ENCODE measurements at places on chromosomes 2 and 18. TPM values are rescaled to one million over a fixed set of nuclear protein-coding genes. Genes with fewer than 3 reads are reported as not detected.

WDR12 gene
- 37.8 TPM for total RNA-seq

LONRF2 gene
- total RNA-seq = 6.3 TPM

CRYGC gene
- not detected for total RNA-seq

DNA sequence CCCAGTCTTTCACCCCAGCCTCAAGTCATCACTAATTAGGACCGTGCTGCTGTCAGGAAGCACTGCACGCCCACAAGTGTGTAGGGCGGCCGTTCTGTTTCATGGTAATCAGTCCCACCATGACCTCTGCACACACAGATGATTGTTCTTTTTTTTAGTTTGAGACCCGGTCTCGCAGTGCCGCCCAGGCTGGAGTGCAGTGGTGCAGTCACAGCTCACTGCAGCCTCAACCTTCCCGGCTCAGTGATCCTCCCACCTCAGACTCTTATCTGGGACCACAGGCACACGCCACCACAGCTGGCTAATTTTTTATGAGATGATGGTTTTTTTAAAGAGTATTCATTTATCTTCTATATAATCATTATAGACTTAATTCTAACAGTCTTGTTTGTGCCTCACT, 1.8 kb upstream of the IAH1 start:
- DNase-seq = no peak

GRCh38 chr18:2839202-2839601, 7.6 kb upstream of the EMILIN2 start:
- DNase-seq = no peak

DNA sequence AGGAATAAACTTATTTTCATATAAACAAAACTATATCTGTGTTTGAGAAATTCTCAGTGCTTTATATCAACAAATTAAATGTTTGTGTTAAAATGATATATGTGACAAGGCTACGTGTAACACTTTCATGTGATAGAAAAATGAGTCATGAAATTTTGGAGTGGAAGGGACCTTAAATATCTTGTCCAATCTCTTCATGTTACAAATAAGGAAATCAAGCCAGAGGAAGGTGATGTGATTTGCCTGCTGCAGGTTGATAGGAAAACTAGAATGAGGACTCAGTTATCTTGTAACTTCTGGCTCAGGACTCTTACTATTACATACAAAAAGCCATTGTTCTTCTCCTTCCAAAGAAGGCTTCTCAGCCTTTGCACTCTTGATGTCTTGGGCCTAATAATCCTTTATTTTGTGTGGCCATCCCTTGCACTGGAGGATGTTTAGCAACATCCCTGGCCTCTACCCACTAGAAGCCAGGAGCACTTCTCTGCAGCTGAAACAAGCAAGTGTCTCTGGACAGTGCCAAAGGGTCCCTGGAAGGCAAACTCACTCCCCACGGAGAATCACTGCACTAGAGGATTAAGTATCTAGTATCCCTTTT, 43.0 kb upstream of the NARS1 start:
- no peak for DNase-seq

DNA sequence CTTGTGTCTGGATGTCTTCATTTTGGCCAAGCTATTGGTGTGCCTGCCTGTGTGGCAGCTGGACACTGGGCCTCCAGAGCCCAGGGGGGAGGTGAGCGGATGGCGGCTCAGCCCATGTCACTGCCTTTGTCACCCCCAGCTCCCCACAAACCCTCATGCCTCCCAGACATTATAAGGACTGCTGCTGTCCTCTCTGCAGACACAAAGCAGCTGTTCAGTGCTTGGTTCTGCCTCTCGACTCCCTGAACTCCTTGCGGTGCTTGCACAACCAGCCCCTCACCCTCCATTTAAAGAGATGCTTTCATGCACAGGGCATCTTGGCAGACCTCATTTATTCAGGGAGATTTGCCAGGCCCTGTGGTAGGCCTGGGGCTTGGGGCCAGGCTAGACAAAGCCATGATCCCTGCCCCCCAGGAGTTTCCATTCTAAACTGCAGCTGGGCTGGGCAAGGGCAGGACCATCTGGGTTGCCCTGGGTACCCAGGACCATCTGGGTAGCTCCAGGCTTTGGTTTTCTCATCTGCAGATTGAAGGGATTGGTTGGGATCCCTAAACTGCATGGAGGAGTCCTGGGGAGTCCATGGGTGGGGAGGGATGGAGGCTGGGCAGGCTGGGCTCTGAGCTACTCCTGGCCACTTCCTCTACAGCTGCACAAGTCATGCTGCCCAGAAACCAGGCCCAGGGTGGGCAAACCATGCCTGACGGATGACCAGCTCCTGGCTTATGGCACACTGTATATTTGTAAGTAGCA, 168.5 kb downstream of the CELF4 start:
- DNase-seq = no peak

GRCh38 chr18:10523544-10523943, 2.3 kb upstream of the NAPG start:
- no peak for DNase-seq

TEKT4 gene
- 0.16 TPM for total RNA-seq

CNGA3 gene
- total RNA-seq = not detected

MEIS1 gene
- total RNA-seq = 36.7 TPM

SLC25A52 gene
- total RNA-seq = not detected

GRCh38 chr2:460861-461260, 173.0 kb upstream of the ALKAL2 start:
- no peak for DNase-seq

PROC gene
- total RNA-seq = 5.9 TPM

- DNase-seq = no peak
Measured at GRCh38 chr2:182230561-182230960, 196.3 kb downstream of the PDE1A start.

DNA sequence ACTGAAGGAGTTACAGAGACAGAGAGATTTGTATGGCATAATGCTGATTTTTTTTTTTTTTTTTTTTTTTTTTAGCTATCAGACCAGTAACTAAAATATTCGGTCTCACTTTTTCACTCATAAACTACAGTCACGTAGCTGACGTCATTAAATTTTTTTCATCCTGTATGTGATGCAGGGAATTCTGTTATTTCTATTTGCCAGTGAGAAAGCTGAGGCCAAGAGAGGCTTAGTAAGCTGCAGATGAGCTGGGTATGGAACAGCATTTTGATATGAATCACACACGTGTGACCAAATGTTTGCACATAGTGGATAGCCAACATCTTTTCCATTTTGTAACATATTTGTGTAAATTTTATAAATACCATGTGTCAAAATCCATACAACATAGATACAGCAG, 79.1 kb upstream of the EPB41L3 start:
- no peak for DNase-seq

GRCh38 chr2:132701810-132702209, 31.8 kb upstream of the LYPD1 start:
- DNase-seq = no peak

DNA sequence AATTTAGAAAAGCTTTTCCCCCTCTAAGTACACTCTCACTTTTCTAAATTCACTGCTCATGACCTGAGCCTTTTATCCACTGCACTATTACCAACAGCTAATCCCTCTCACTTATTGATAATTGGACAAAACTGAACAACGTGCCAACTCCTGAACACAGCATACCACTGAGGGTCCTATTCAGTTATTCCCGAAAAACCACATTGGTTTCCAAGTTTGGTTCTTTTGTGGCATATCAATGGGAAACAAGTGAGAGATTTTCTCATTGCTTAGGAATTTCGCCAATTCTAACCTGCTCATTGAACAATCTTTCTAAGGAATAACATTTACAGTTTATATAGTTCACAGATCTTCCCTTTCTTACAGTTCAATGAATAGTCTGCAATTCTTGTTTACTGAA, 977.4 kb downstream of the TMEM182 start:
- no peak for DNase-seq

- no peak for DNase-seq
Measured at GRCh38 chr2:168797286-168797655, 5.2 kb upstream of the NOSTRIN start.

GRCh38 chr2:178829981-178830380, 22.8 kb upstream of the TTN start:
- no peak for DNase-seq

GRCh38 chr2:66305718-66306117, 129.2 kb upstream of the MEIS1 start:
- peak; percentile 84 for DNase-seq

DNA sequence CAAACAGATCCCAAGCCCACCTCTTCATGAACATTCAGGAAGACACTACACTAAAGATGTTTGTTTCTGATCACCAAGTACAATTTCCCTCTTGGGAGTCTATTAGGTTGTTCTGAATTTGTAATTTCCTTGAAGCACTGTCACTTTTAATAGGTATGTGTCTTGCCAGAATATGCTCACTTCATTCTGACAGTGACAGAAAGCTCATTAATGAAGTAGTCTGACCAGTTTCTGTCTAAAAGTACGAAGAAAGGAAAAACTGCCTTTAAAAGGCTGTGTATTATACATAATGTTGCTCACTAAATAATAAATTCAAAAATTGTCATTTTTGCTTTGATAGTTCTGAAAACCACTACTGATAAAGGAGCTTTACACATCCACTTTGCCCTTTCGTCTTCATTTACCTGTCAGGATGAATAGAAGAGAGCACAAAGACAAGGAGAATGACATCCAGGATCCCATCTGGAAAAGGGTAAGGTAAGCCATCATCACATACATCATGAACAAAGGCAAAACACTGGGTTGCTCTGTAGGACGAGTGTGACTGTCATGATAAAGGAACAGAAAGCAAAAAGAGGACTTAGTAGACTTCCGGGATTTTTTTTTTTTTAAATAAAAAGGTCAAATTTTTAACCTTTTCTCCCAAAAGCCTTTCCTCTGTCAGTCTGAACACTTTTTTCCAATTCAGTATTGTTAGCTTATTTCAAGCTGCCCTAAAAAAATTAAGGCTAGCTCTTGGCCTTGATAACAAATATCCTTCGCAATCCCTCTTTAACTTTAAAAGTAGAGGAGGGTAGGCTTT, 103.4 kb downstream of the METTL8 start:
- no peak for DNase-seq

DNA sequence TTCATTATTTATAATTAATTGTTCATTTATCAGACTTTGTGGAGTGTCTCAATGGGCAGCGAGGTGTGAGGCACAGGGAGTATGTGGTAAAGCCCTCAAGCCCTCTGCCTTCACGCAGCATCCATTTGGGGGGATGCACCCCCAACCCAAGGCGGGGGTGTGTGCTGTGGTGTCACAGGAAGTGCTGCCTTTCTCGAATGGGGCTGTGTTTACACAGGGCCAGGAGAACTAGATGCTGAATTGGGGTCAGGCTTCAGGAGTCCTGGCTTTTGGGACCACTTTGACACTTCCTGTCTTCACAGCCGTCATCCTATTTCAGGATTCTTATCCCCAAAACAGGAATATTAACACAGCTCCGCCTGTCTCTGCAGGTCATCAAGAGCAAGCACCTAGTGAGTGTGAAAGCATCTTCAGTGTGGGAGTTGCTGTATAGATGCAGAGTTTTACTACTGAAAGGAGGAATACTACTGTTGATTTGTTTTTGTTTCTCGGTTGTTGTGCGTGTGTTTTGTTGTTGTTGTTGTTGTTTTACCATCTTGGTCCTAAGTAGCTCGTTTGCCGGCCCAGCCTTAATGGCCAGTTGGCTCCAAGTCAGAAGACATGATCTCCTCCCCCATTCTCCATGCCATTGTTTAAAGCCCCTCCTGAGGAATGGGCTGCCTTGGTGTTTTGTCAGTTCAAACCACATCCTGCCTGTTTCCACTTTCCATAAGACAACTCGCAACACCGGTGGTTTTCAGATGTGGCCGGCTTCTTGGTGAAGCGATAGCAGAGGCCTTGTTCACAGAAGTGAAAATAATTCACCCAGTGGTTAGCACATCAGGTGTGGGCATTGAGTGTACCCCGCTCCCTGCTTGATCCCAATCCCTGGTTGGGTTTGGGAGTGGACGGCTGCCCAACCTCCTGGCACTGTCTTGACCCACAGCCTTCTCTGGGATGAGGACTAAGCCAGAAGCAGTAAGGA, 221.3 kb downstream of the BCL2 start:
- no peak for DNase-seq

GRCh38 chr2:200380091-200380561, 73.6 kb downstream of the SPATS2L start:
- no peak for DNase-seq

DNA sequence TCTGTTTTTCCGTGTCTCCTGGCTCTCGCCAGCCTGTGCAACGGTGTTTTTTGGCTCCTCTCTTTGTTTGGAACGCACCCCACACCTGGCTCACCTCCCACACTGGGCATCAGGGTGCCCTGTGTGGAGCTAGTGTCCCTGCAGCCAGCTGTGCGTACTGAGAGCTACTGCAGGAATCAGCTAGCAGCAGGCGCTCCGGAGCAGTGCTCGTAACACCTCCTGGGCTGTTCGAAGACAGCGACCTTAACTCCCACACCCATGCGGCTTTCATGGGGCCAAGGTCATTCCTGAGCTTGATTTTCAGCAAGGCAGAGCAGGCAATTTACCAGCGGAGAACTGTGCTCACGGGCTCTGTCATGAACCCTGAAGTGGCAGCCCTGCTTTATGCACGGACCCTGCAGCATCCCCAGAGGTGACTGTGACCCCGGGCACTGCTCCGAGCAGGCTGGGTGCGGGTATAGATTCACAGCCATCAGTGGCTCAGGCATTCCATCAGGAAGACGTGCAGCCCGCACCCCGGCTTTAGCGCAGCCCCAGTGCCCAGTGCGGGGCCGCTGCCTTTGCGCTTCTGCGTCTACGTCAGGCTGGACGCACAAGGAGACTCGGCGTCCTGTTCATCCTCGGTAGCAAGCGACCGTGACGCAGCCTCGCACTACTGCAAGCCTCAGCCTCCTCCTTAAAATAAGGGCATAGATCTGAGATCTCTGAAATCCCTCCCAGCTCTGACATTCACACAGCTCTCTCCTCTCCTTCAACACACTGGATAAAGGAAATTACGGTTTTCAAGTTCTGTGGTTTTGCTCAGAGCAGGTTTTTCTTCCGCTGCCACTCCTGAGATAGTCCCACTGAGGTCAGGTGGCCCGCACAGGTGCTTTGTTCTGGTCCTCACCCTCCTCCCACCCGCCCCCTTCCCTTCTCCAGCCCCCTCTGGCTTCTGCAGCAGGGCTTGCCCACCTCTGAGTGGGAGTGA, 58.2 kb downstream of the ADI1 start:
- DNase-seq = no peak

FARSB gene
- total RNA-seq = 17.1 TPM
